ENCODE measurements at places on chromosomes 1 and 21. TPM values are rescaled to one million over a fixed set of nuclear protein-coding genes. Genes with fewer than 3 reads are reported as not detected.

Gene UQCRHL
- total RNA-seq: 3.8 TPM

Gene FAM131C
- total RNA-seq: 2.0 TPM

- H3K4me1 ChIP-seq: peaks cover 56% of the 10 kb centered on the region
- H3K4me3 ChIP-seq: no peak overlapping the region
- DNase-seq: no peak
Measured at GRCh38 chr1:112826217-112826944, 111.2 kb upstream of the PPM1J start.

GRCh38 chr1:239361403-239361802 lies 25.0 kb upstream of the CHRM3 start:
- no peaks in the 10 kb centered on the region for H3K27me3 ChIP-seq
- H3K4me3 ChIP-seq: no peak overlapping the region
- peaks cover 13% of the 10 kb centered on the region for H3K4me1 ChIP-seq
- no peak overlapping the region for H3K27ac ChIP-seq

GRCh38 chr1:224375059-224375458 lies 18.4 kb downstream of the CNIH4 start:
- peak overlapping the region; percentile 32 for H3K27ac ChIP-seq
- no peak overlapping the region for H3K4me3 ChIP-seq
- no peak for DNase-seq
- H3K36me3 ChIP-seq: peaks cover 65% of the 10 kb centered on the region
- no peaks in the 10 kb centered on the region for H3K27me3 ChIP-seq

Gene NID1
- total RNA-seq: 19.2 TPM

Gene TMEM200B
- 19.1 TPM for total RNA-seq

DNA sequence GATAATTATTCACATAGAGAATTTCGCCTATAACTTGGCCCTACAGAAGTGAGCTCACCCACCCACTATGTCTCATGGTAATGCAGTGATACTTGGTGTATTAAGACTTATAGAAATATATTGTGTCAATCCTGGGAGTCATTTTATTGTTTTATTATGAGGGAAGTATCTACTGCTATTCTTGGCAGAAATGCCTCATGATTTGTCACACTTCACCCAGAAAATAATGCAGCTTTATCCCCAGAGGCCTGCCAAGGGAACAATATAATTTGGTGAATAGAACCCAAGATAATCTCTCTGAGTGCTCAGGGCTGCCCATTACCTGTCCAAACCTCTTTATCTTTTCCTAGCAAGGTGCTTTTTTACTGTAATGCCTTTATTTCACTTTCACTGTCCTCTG lies 98.0 kb downstream of the ZP4 start:
- H3K4me1 ChIP-seq: peaks cover 9% of the 10 kb centered on the region
- H3K27me3 ChIP-seq: no peaks in the 10 kb centered on the region
- no peak for DNase-seq
- no peak overlapping the region for H3K4me3 ChIP-seq

GRCh38 chr1:205729945-205730610 lies 19.9 kb downstream of the NUCKS1 start:
- H3K27me3 ChIP-seq: no peaks in the 10 kb centered on the region
- peaks cover 39% of the 10 kb centered on the region for H3K36me3 ChIP-seq
- peak overlapping the region; percentile 59 for H3K27ac ChIP-seq
- peaks cover 3% of the 10 kb centered on the region for H3K4me1 ChIP-seq
- no peak overlapping the region for H3K4me3 ChIP-seq

GRCh38 chr1:156488566-156489165 lies 11.9 kb downstream of the MEF2D start:
- no peaks in the 10 kb centered on the region for H3K27me3 ChIP-seq
- no peak overlapping the region for H3K27ac ChIP-seq
- DNase-seq: no peak
- H3K4me1 ChIP-seq: peaks cover 53% of the 10 kb centered on the region

- no peaks in the 10 kb centered on the region for H3K27me3 ChIP-seq
- H3K4me3 ChIP-seq: no peak overlapping the region
- no peak for DNase-seq
- H3K36me3 ChIP-seq: peaks cover 17% of the 10 kb centered on the region
- H3K27ac ChIP-seq: no peak overlapping the region
Measured at GRCh38 chr21:39406065-39406464, 39.5 kb downstream of the LCA5L start.

- no peak overlapping the region for H3K27ac ChIP-seq
- no peak overlapping the region for H3K4me3 ChIP-seq
- peaks cover 18% of the 10 kb centered on the region for H3K4me1 ChIP-seq
Measured at GRCh38 chr1:53572065-53572814, 113.0 kb downstream of the DMRTB1 start.

Gene SV2A
- 47.1 TPM for total RNA-seq

DNA sequence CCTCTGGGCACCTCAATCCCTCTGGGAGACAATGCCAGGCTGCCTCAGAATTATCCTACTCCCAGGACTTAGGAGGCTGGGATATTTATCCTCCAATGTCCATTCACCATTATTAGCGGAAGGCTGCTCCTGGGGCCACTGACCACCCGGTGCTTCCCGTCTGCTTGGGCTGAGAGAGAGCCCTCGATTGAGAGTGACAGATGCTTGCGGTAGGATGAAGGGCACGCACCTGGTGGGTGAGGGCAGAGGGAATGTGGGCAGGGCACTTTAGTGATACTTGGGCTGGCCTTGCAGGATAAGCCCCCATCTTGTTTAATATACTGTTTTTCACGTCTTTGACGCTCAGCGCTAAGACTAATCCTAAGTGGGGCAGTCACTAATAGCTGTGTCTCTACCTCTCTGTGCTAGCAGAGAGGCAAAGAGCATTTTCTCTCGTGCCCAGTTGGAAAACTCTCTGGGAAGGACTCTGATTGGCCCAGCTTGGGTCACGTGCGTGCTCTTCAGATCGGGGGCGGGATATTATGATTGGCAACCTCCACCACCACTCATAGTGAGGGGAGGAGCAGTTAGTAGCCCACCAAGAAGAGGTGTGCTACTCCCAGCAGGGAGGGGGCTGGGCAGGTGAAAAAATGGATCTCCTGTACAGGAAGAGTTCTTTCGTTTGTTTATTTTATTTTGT lies 10.6 kb upstream of the PARS2 start:
- no peak overlapping the region for H3K27ac ChIP-seq
- H3K4me1 ChIP-seq: peaks cover 8% of the 10 kb centered on the region
- H3K36me3 ChIP-seq: no peaks in the 10 kb centered on the region
- peak; percentile 84 for DNase-seq
- peaks cover 21% of the 10 kb centered on the region for H3K27me3 ChIP-seq

Gene CFAP45
- total RNA-seq: 0.27 TPM

Gene OLFML3
- total RNA-seq: 91.1 TPM

GRCh38 chr1:27136998-27137542 lies 17.9 kb downstream of the SLC9A1 start:
- H3K4me3 ChIP-seq: no peak overlapping the region
- H3K27me3 ChIP-seq: no peaks in the 10 kb centered on the region
- H3K4me1 ChIP-seq: peaks cover 39% of the 10 kb centered on the region
- peak overlapping the region; percentile 42 for H3K27ac ChIP-seq

Gene SYT11
- total RNA-seq: 7.5 TPM

DNA sequence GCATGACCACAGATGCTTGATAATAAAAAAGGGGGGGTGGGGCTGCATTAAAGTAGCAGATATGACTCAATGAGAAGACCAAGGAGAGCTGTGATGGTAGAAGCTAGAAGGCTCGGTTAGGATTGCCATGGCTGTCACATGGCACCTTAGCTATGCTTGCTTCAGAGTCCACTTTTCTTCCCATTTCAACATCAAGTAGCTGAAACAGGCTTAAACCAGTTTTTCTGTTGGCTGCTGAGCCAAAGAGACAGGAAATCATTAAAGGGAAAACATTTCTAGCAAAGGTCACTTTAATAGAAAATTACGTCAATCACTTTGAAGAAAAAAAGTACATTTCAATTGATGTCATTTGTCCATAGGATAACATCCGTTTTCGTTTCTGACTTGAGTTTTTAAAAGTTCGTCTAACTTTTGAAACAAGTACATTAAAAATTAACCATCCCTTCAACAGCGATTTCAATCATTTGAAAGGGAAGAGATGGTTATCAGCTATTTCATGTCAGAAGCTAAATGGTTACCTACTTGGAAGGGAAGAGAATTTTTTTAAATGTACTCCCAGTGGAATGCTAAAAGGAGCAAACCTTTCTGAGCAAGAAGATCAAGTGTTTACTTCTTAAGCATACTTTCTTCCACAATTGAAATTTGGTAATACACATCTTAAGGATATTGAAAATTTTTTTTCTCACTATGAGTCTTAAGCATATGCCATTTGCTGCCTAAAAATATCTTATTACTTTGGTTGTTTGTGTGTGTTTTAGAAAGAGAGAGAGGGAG lies 488.1 kb upstream of the PRMT6 start:
- H3K36me3 ChIP-seq: no peaks in the 10 kb centered on the region
- H3K27ac ChIP-seq: no peak overlapping the region
- no peak overlapping the region for H3K4me3 ChIP-seq
- H3K4me1 ChIP-seq: peaks cover 8% of the 10 kb centered on the region

DNA sequence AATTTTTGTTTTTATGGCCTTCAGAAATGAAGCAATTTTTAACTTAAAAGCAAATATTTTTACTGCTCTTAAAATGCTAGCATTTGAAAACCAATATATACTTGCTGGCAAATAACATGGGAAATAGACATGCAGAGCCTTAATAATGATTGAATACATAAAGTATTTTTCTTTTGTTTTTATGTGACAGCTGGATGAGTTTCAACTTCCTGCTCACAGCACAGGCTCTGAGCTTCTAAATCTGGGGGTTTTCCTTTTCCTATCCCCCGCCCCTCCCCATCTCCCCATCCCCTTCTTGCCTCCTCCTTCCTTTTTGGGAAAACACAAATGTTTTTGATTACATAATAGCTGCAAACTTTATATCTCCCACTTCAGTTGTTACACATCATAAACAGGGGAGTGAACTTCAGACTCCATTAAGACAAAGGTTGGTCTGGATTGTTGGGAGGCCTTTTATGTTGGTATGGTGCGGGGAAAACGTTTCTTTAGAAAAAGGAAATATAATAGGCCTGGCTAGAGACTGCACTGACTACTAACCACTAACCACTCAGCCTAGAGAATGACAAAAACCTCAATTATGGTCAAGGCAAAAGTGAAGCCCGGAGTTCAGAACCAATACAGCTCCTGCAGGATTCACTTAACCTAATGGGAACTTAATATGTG lies 116.1 kb upstream of the GORAB start:
- no peak for DNase-seq
- peaks cover 3% of the 10 kb centered on the region for H3K27me3 ChIP-seq
- no peaks in the 10 kb centered on the region for H3K4me1 ChIP-seq
- peaks cover 12% of the 10 kb centered on the region for H3K36me3 ChIP-seq

DNA sequence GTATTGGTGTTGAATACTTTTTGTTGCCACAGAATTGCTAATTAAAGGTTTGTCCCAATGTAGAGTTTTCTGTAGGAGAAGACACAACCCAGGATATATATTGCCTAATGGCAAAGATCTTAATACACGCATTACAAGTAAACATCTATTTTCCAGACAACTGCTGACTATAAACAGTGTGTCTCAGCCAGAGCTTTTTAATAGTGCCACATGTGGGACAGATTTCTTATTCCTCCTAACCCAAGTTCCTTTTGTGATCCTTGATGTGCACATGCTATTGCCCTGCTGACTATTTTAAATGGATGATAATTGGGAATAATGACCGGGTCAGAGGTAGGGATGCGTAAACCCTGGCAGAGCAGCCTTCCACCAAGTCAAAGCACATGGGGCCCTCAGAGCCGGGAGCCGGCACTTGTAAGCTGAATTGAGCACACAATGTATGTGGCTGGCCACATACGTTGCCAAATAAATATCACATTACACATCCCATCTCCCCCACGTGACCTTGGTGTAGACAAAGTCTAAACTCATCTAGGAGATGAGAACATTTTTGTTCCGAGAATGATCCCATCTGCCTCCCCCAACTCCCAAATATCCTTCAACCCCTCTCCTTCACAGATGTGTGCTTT lies 209.8 kb upstream of the NFIA start:
- DNase-seq: no peak
- no peak overlapping the region for H3K4me3 ChIP-seq
- no peak overlapping the region for H3K27ac ChIP-seq
- no peaks in the 10 kb centered on the region for H3K27me3 ChIP-seq
- peaks cover 25% of the 10 kb centered on the region for H3K4me1 ChIP-seq

DNA sequence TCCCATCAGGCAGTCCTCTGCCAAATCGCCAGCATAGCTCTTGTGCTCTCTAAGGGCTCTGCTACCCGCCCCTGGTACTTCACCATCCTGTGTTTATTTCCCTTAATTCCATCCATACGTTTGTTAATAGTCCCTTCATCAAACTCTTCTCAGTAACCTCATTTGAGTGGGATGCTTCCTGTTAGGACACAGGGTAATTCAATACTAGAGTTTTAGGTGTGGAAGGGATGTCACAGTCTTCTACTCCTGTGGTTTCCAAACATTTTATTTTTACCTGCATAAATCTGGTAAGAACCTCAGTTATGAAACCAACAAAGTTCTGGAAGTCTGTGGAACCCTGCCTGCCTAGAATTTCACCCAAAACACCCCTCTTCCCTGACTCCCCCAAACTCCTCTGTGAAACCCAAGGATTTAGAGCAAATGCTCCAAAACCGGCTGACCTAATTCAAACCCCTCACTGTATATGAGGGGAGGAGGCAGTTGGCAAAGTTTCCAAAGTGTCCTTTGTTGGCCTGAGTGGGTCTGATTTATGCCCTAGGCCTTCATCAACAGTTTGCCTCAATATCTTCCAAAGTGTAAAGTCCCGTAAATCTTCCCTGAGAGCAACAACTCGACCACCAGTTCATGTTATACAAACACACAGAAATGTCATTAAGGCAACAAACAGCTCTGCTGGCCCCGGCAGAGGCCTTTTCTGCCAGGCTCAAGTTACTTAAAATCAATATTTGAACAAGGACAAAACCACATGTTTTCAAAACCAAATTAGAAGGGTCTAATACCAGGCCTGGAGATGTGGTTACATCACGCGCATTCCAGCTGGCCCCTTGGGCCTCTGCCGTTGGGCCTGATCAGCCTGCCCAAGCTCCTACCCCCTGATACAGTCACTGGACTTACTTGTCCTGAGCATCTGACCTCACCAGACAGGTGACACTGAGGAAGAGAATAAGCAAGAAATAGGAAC lies 82.4 kb upstream of the FGGY start:
- H3K27ac ChIP-seq: no peak overlapping the region
- H3K36me3 ChIP-seq: peaks cover 17% of the 10 kb centered on the region
- H3K4me3 ChIP-seq: no peak overlapping the region
- H3K27me3 ChIP-seq: no peaks in the 10 kb centered on the region

GRCh38 chr1:93506126-93506525 lies 58.2 kb downstream of the FNBP1L start:
- H3K36me3 ChIP-seq: peaks cover 50% of the 10 kb centered on the region
- peaks cover 32% of the 10 kb centered on the region for H3K4me1 ChIP-seq
- no peak overlapping the region for H3K4me3 ChIP-seq
- peaks cover 4% of the 10 kb centered on the region for H3K27me3 ChIP-seq
- DNase-seq: no peak

DNA sequence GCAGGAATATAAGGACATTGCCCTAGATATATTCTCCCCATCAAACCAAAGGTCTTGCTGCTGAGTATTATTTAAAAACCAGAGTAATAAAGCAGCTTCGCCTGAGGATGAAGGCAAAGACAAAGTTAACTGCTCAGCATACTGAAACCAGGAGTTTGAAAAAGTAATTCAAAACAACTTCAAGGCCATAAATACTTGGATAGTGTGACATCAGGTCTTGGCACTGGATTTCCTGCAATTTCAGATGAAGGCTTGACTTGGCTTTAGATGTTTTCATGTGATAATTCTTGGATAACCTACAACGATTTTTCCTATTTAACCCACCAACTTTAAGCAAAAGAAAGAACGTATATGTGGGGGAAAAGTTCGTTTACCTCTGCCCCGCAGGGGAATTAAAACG lies 10.6 kb downstream of the SOD1 start:
- H3K4me3 ChIP-seq: no peak overlapping the region
- DNase-seq: no peak
- peak overlapping the region; percentile 85 for H3K27ac ChIP-seq
- no peaks in the 10 kb centered on the region for H3K27me3 ChIP-seq
- H3K4me1 ChIP-seq: peaks cover 53% of the 10 kb centered on the region
- peaks cover 35% of the 10 kb centered on the region for H3K36me3 ChIP-seq

All from WTC11 (cell line).